ENCODE measurements at places on chromosomes 5 and 9. TPM values are rescaled to one million over a fixed set of nuclear protein-coding genes. Genes with fewer than 3 reads are reported as not detected.

Gene PCDHA4
- not detected for polyA plus RNA-seq

Gene INSL6
- polyA plus RNA-seq: not detected

Gene GARNL3
- 0.44 TPM for polyA plus RNA-seq

DNA sequence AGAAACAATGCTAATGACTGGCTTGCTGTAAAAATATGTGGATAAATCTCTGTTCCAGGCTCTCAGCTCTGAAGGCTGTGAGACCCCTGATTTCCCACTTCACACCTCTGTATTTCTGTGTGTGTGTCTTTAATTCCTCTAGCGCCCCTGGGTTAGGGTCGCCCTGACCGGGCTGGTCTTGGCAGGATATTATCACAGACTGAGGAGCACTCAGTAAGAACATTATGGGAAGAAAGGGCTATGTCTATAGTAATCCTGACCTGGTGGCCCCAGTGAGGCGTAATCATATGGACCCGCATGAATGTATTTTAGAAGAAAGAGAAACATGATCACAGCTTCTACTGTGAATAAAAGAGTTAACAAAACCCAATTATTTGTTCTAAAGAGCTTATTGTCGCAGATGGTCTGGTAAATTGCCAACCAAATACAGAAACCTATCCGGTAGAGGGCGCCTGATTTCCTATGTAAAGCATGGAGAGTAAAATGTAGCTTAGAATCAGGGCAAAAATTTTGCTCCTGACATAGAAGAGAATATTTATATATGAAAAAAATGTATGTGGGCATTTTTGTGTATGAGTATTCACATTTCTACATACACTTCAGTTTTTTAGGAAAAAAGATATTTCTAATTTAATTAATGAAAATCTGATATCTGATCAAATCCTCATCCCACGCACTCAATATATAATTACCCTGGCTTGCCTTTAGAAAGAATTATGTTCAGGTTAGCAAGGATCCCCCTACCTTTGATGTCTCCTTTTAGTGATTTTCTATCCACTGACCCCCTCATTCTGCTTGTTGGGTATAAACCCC is 5.8 kb upstream of the IFNA1 start:
- DNase-seq: peak; percentile 14

GRCh38 chr5:116488356-116489041 is 86.1 kb downstream of the SEMA6A start:
- no peak for DNase-seq

DNA sequence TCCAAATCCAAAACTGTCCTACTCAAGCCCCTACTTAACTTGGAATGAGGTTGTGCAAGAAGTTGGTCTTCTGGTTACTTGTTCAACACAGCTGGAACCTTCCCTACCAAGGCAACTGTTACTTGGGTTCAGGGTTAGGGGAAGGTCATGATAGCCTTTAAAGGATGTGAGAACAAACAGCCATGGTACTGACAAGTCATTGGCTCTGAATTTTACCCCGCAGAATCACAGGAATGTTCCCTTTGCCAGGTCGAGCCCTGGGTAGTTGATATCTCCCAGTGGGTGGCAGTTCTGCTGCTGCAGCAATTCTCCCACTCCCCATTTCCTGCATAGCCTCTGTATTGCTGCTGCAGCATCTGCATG is 396.1 kb upstream of the MPDZ start:
- DNase-seq: no peak
